Stimulated activated CD4-positive, alpha-beta T cell treated with anti-CD3 and anti-CD28 coated beads, Interleukin-4, amount 100 ng/mL, for 48 hours (primary cell): ENCODE measurements at places on chromosomes 4 and X.

- DNase-seq = no peak
Observed at GRCh38 chr4:126097155-126097799, 782.5 kb downstream of the FAT4 start.

GRCh38 chr4:151048913-151049312, 33.8 kb upstream of the LRBA start:
- no peak for DNase-seq

GRCh38 chr4:38084877-38085711, 124.9 kb downstream of the PTTG2 start:
- DNase-seq = no peak

DNA sequence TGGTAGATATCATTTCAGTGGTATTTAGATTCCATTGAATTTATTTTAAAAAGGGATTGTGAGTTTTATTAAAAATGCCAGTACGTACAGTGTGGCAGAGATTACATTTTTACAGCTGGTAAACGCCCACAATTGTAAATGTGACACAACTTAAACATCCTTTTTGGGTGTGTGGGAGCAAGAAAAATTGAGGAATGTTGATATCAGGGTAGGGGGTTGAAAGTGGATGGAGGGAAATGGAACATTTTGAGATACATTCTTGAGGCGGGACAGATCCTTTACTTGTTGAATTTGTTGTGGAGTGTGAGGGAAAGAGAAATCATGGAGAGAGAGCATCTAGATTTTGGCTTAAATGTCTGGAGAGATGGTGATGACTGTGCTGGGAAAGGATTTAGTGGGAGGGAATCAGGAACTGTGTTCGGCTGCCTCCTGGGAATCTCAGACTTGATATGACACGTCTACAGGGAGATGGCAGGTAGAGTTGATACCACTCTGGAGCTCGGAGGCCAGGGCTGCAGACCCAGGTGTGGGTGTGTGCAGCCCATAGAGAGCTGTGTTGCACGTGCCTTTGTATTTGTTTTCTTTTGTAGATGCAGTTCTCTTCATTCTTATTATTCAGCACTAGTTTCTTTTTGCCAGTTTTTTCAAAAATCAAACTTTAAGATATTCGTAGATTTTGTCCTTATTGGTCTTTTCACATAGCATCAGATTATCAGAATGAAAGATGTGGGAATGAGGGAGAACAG, 10.8 kb downstream of the TMEM131L start:
- DNase-seq = no peak

- no peak for DNase-seq
Observed at GRCh38 chr4:3508542-3508941, 23.7 kb downstream of the LRPAP1 start.

GRCh38 chr4:164648151-164648848, 105.6 kb upstream of the SMIM31 start:
- no peak for DNase-seq

DNA sequence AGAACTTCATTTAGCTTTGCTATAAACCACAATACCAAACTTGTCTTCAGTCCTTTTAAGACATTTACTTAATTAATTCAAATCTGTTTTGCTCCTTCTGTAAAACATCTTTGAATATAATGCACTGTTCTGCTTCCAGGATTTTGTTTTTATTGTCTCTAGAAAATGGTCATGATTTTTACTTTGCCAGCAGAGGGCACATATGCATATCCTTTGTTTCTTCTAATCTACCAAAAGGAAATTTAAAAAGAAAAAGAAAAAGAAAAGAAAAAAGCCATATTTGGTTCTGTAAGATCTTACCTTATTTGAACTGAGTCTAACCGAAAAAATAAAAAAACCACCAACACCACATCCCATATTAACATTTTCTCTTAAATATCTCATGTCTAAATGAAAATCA, 101.9 kb upstream of the CCSER1 start:
- DNase-seq = no peak

DNA sequence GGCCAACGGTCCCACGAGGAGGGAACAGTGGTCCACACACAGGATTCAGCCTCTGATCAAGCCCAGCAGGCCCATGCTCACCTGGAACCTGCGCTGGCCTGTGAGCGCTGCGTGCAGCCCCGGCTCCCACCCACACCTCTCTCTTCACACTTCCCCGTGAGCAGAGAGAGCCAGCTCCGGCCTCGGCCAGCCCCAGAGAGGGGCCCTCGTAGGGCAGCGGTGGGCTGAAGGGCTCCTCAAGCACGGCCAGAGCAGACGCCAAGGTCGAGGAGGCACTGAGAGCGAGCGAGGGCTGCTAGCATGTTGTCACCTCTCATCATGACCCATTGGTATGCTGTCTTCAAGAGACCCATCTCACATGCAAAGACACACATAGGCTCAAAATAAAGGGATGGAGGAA, 83.0 kb upstream of the FMR1 start:
- DNase-seq = no peak

- DNase-seq = no peak
Observed at GRCh38 chrX:54807524-54808108, at the start of gene MAGED2. Gene MAGED2 (plus strand): TSS chrX:54807745. CDS start chrX:54809332, 1,587 bp downstream.

GRCh38 chrX:111728096-111728495, 47.1 kb downstream of the ALG13 start:
- DNase-seq = no peak

DNA sequence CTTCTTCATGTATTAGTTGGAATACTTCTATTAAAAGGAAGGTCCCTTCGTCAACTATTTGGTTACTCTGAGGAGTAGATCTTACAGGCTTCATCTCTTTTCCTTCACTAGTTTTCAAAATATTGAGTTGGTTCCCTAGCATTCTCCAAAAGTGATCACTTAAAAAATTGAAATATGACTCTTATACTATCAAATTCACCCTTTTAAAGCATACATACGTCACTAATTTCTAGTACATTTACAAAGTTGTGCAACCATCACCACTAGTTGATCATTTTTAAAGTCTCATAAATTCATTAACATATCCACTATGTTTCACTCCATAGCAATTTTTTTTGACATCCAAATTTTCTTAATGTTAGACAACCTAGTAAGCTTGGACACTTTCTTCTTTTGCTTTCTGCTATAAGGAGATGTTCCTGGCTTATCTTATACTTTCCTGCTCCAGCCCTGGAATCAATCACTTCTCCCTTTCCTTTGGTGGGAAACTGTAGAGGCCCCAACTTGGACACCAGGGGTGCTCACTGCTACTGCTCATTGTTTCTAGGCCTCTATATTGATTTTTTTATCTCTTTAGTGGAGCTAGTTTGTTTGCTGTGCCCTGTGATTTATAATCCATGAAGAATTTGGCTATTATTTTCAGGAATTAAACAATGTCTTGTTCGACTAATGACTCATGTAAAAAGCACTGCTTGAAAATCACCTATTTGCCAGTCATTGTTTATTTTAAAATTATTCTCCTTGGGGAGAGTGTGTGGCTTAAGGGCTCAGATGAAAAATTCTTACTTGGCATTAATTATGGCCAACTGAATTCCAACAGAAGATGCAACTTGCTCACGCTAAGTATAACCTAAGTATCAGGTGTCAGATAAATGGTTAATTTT, 4.0 kb upstream of the ZFX start:
- no peak for DNase-seq

- DNase-seq = no peak
Observed at GRCh38 chrX:67426946-67427345, 116.9 kb upstream of the AR start.

DNA sequence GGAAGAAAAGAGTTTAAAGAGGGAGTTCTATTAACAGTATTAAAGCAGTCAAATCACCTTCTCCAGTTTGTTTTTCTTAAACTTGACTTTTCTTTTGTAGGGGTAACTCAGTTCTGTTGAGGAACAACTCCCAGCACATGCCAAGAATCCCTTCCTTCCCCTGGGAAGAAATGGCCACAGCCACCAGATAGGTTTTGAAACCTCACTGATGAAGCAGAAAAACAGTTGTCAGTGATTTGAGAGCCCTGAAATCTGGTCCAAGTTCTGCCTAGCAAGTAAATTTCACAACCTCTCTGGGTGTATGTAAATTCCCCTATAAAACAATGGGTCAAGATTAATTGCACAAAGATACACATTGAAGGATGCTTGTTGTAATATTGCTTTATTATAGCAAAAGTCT, 167.1 kb downstream of the DHX15 start:
- no peak for DNase-seq

DNA sequence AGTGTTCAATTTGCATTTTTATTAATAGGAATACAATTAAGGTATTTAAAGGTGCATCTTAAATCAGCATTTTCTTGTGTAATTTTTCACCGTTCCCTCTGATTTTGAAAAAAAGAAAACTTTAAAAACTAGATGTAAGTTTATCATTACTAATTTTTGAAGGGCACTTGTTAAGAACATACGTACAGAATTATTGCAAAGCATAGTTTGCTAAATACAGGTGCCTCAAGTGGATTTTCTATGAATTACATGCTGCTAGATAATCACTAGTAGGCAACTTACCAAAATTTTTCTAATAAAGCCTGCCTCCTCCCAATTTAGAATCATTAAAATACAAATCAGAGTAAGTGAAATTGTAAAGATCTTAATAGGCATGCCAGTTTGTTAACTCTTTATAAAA, 8.5 kb downstream of the CNKSR2 start:
- no peak for DNase-seq

GRCh38 chrX:84469226-84469625, 33.0 kb downstream of the HDX start:
- no peak for DNase-seq

GRCh38 chrX:9825129-9825790, 39.0 kb downstream of the SHROOM2 start:
- DNase-seq = no peak

DNA sequence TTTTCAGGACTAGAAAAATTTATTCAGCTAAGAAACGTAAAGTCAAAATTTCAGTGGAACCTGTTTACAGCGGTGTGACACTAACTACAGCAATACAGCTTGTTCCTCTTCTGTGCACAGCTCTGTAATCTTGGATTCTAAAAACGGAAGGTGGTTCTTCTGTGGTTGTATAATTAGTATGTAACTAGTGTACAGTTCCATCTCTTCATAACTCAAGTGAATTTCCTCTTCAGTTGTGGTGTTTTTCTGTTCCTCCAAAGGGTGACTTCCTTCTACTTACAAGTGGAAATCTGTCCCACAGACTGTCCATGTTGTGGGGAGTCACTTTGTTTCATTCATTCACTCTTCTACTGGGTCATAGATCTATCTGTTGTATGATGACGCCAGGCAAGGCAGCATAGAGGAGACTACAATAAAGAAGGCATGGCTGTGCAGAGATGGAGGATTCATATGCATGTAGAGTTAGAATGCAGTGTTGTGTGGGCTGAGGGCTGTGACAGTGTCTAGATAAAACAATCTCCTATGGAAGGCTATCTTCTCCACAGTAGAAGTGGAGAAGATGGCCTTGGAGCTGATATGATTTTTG, 5.4 kb downstream of the DAPP1 start:
- DNase-seq = no peak

DNA sequence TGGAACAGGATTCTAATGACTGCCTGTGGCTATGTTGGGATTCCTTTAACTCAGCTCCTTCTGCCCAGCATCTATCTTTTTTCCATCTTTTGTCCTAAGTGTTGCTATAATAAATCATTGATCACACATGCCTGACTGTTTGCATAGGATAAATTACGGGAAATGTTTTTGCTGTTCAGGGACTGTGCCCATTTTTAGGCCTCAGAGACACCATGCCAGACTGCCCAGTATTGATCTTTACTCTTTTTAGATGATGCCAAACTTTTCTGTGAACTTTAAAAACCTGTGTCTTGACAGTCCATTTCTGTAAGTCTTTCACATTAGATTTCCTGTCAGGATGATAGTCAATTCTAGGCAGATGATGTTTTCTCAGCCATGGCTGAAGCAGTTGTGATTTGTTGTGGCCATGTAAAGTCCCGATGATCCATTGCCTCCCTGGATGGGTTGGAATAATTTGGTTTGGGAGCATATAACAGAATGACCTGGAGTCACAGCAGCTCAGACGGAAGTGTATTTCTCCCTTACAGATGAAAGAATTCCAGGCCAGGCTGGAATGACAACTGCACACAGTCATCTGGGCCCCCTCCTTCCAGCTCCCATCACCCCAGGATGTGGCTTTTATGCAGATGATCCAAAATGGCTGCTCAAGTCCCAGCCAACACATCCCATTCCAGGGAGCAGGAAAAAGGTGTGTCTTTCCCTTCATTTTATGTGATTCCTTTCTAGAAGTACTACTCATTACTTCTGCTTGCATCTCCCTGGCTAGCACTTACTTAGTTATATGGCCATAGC, 3.4 kb downstream of the HTT-AS start:
- no peak for DNase-seq

- DNase-seq = no peak
Observed at GRCh38 chrX:132533409-132533808, 44.6 kb upstream of the MBNL3 start.

DNA sequence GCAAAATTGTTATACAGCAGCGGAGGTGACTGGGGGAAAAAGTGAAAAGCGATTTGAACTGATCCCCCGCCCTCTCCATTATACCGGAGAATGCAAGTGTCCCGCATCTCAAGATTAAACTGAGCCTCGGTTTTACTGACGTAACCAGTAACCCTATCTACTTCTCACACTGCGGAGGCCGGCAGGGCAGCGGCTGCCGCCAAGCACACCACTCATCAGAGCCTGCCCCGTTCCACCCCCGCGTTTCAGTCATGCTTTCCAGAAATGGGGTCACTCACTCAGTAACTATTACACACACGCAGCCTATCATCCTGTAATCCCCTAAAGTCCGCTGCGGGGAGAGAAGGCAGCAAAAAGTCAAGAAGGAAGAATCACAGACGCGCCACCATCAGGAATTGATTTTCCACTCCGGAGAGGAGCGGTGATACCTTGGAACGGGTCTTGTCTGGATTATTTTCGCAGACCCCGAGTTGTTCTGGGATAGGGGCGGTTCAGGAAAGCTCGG, 1.4 kb downstream of the RPS6KA3 start:
- DNase-seq = peak; percentile 66

- DNase-seq = no peak
Observed at GRCh38 chrX:131288738-131289511, at the start of gene IGSF1. Gene IGSF1 (minus strand): TSS chrX:131289306. CDS start chrX:131286674, 2,632 bp downstream.

DNA sequence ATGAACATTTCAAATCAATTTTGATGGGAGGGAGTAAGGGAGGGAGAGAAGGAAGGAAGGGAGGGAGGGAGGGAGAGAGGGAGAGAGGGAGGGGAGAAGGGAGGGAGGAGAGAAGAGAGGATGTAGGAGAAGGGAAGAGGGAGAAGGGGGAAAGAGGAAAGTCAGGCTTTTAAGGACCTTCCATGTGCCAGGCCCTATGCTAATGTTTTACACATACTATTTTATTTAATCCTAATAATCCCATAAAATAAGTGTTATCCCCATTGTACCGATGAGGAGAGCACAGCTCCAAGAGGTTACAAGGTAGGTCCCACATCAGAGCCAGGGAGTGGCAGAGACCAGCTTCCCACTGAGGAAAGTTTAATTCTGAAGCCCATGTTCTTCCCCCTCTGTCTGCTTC, 341.9 kb downstream of the RAB28 start:
- no peak for DNase-seq
